HepG2 (cell line): ENCODE measurements at places on chromosomes 4 and X.

GRCh38 chrX:129875669-129876068 lies 30.3 kb upstream of the UTP14A start:
- no peak for DNase-seq

- no peak for DNase-seq
Observed at GRCh38 chr4:26294904-26295303, 25.9 kb upstream of the RBPJ start.

DNA sequence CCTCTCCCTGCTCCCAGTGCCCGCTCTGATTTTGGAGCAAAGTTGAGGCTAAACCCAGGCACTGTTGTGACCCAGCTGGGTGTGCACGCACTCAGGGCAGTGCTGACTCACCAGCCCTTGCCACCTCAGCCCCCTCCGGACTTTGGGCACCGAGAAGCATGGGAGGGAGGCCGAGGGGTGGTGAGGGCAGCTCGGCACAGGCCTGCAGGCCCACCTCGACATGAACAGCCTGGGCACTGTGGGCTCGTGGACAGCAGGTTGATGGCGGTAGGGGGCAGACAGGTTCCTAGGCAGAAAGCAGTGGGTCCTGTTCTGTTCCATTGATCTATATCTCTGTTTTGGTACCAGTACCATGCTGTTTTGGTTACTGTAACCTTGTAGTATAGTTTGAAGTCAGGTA lies 30.9 kb downstream of the TIGD4 start:
- no peak for DNase-seq

DNA sequence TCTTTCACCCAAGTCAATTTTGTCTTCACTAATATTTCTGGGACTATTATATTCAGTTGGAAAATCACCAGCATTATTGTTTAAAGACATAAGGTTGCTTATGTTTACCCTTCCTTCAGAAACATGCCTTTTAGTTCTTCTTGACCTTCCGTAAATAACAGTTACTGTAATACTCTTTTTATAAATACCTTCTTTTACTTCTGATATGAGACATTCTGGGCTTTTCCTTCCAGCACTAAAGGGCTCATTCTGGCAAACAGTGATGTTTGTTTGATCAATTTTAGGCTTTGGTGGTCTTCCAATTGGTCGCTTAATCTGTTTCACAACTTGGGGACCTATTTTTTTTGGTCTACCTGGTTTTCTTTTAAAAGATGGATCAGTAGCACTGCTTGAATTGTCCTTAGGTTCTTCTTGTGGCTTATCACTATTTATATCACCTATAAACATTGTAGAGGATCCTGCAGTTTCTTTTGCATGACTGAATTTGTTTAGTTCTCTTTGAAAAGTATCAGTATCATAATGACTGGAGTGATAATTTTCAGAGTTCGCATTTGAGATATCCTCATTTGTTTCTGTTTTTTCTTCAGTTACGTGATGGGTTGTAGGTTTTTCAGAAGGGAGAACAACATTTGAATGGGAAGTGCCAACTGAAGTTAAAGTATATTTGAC lies 64.8 kb downstream of the NCAPG start:
- DNase-seq: no peak

DNA sequence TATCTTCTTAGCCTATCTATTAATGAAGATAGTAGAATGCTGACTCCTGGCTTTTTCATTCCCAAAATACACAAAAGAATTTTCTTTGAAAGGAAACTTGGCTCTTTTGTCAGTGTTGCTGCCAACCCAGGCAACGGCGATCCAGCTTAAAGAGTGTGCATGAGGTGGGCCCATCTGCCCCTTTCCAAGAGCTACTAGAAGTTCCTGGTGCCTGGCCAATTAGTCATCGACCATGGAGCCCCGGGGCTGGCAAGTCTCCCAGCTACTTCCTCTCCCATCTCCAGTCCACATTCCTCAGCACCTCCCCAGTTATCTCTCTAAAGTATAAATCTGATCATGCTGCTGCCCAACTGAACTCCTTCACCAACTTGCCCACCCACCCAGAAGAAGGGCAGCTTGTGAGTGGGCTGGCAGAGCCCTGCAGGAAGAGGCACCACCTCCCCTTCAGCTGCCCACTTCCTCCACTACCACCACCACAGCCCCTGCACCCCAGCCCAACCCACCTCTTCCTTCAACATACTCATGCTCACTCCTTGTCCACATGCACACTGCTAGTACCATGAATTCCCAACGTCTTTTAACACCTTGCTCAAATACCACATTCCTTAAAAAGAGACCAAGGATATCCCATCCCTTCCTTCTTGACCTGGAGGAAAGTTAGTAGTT lies 158.2 kb upstream of the MAP3K15 start:
- DNase-seq: peak; percentile 31

GRCh38 chr4:125368671-125369081 lies 53.9 kb downstream of the FAT4 start:
- DNase-seq: no peak

- no peak for DNase-seq
Observed at GRCh38 chrX:26032111-26032912, 105.8 kb upstream of the MAGEB18 start.

GRCh38 chr4:84237008-84237407 lies 262.1 kb downstream of the NKX6-1 start:
- no peak for DNase-seq

DNA sequence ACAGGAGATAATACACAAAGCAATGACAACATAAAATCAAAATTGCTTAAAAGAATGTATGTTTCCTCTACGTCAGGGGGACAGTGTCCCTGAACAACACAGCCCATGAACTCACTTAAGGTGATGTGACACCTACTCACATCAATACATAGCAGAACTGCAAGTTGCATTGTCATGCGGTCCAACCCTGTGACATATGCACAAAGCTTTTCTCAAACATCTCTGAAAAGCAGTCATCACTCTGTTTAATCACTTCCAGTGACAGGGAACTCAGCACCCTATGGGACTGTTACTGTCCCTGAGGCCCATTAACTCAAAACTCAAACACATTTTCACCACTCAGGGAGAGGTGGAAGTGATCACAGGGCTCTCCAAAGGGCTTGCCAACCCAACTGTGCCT lies 2.4 kb downstream of the STX18 start:
- no peak for DNase-seq

DNA sequence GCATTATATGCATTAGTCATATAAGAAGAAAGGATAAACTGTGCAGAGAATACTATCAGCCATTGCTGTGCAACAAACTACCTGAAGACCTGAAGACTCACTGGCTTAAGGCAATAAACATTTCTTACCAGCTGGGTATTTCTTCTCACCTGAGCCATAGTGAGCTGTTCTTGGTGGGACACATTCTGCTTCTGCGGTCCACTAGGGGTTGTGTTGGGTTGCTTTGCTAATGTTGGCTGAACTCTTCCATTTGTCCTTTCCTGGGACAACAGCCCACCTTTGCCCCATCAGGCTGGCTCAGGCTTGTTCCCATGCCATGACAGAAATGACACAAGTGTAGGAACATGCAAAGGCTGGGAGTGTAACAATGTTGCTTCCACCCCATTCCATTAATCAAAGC lies 388.6 kb downstream of the PCDH7 start:
- DNase-seq: no peak

- DNase-seq: no peak
Observed at GRCh38 chrX:49212861-49213260, 12.9 kb upstream of the SYP start.

- DNase-seq: no peak
Observed at GRCh38 chrX:107750861-107751445, 24.6 kb downstream of the TSC22D3 start.

GRCh38 chrX:70455366-70456202 lies 10.9 kb downstream of the DLG3 start:
- no peak for DNase-seq

DNA sequence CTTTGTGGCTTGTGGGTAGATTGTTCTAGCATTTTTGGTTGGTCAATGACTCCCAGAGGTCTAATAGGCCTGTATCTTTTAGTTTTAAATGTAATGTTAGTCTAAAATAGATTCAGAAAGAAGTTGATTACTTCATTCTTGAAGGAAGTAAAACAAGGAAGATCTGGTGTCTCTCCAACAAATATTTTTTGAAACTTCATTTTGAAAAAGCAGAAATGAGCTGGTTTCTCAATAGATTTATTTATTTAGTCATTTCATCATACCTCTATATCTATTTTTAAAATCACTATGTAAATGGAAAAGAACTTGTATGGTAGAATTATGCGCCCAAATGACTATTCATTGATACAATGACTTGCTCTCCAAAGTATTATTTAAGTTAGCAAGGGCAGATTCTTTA lies 7.2 kb downstream of the HTR2C start:
- DNase-seq: no peak

DNA sequence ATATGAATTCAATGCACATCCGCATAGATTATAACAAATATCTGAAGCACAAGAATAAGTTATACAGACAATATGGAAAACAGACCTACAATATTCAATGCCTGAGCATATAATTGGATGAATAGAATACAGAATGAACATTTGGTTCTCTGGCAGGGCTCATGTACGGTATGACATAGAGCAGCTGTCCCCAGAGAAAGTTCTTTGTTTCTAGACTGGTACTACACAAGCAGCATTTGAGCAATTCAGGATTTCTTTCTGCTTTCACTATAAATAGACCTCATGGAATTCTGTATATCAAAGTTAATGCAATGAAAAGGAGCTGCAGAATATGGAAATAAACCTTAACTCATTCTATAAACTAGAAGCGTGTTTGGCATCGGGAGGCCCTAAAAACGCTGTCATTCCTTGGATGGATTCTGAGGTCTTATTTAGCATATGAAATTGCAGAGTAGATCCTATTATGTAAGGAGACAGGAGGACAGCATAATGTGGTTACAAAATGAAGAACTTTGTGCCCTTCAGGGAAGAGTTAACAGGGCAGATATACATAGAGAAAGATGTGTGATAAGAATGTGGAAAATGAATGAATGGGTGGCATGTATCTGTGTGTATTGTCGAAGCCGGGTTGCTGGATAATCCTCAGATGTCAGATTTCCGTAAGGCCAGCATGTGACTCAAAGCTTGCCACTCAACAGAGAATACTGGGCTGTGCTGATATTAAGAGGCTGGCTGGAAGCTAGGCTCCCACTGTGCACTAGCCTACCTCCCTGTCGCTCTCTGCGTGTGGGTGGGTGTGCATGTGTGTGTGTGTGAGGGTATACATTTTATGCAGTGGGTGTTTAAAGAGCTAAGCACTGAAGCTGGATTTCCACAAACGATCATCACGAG lies 103.3 kb upstream of the SLC4A4 start:
- no peak for DNase-seq

GRCh38 chr4:94528792-94529451 lies 77.2 kb downstream of the PDLIM5 start:
- DNase-seq: no peak

DNA sequence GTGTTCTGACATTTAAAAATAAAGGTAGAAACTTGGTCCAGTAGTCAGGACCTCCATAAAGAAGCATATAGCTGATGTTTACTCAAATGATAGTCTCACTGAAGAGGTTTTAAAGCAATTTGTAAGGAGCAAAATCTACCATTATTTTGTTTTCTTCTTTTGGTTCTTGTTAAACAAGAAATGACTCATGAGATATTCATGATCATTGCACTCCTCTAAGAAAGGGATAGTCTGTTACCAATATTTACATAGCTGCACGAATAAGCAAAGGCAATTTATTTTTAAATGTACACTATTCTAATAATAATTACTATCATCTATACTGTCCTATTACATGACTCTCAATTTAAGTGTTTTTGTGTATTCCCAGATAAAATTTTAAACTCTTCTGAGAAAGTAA lies 397.9 kb downstream of the FAM47B start:
- DNase-seq: no peak

GRCh38 chr4:52750819-52751486 lies at the start of gene ERVMER34-1:
ERVMER34-1 (minus strand) TSS chr4:52751425; CDS start chr4:52745520, 5,905 bp downstream.
- DNase-seq: no peak

- DNase-seq: no peak
Observed at GRCh38 chrX:129788527-129788926, 8.8 kb downstream of the SASH3 start.

DNA sequence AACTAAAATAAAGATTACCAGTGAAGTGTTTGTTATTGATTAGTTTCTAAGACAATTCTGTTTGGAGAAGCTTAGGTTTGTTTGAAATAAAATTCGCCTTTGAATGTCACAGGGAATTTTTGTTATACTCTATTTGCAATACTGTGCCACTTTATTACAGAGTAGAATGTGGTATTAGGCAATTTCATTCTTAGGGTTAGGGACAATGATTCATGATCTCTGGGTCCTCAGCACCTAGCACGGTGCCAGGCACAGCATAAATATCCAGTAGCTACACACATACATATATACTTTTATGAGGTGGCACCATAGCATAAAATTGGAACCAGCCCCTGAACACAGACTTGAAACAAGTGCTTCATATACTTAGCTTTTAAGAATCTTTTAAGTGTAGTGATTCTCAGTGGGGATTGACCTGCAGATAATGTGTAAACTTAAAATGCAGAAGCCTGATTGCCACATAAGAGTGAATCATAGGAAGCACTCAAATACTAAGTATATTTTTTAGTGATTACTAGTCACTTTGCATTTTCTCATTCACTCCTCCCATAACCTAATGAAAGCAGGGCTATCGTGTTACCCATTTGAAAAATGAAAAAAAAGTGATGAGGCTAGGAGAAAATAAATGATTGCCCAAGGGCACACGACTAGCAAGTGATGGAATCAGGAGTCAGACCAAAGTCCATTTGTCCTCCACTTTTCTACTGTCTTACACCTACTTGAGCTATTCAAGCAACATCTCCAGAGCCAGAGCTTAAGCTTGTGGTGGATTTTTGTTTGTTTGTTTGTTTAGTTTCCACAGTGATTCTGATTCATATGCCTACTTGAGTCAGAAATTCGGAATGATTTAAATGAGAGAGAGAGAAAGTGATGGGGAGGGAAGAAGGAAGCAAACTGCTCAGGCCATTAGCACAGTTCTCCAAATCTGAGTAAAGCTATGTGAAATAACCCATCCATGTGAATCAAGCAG lies 366.0 kb upstream of the FGF13 start:
- no peak for DNase-seq

- no peak for DNase-seq
Observed at GRCh38 chr4:181289198-181289597, 954.0 kb upstream of the TENM3 start.

GRCh38 chr4:37601531-37601930 lies 84.6 kb downstream of the RELL1 start:
- peak; percentile 18 for DNase-seq

- no peak for DNase-seq
Observed at GRCh38 chr4:151169223-151169622, 69.8 kb downstream of the RPS3A start.

GRCh38 chr4:168453146-168453545 lies 27.1 kb downstream of the DDX60L start:
- no peak for DNase-seq

DNA sequence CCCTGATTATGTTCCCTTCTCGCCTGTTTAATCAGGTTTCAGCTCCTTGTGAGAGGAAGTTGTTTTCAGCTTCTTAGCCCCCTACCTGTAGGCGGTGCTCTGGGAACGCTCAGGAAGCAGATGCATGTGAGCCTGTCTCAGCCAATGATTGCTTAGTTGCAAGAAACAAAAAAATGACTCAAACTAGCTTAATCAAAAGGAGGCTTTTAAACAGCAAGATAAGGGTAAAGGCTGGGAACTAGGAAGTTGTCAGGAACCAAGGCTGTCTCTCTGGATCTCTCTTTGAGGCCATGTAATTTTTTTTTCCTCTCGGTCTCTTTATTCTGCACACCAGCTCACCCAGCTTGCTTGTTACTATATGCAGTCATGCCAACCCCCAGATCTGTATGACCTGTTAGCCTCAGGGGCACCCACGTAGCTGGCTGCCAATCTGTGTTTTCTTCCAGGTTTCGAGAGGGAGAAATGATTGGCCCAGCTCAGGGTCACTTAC lies 109.1 kb downstream of the PTTG2 start:
- no peak for DNase-seq
